ENCODE measurements at places on chromosomes 12 and 14.

DNA sequence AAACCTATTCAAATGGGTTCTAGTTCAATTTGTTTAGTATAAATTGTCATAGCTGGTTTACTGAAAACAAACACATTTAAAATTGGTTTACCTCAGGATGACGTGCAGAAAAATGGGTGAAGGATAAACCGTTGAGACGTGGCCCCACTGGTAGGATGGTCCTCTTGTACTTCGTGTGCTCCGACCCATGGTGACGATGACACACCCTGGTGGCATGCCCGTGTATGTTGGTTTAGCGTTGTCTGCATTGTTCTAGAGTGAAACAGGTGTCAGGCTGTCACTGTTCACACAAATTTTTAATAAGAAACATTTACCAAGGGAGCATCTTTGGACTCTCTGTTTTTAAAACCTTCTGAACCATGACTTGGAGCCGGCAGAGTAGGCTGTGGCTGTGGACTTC, 8.3 kb downstream of the CALM1 start:
- no peak for DNase-seq

GRCh38 chr12:26786865-26787514, 46.0 kb downstream of the ITPR2 start:
- DNase-seq: no peak

- no peak for DNase-seq
Observed at GRCh38 chr14:90193925-90194324, 62.4 kb upstream of the PSMC1 start.

DNA sequence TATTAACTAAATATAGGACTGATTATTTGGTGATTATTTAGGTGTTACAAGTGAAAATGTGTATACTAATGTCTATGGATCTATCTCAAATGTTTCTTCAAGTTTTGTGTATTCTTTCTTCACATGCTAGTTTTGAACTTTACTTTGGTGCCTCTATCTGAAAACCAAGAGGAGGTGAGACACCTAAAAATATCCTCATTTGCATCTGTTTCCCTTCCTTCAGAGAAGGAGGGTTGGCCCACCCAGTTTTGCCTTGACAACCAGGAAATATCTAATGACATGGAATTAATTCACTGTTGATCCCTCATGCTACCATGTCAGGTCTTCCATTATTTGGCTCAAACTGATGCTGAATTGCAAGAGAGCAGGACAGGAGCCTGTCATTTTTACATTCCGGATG, 500.4 kb downstream of the NELL2 start:
- DNase-seq: no peak

- DNase-seq: no peak
Observed at GRCh38 chr14:64788706-64789105, 84.5 kb downstream of the PLEKHG3 start.

- no peak for DNase-seq
Observed at GRCh38 chr12:48054955-48055821, 50.7 kb downstream of the SENP1 start.

GRCh38 chr14:23530375-23531055, 21.1 kb downstream of the ZFHX2 start:
- DNase-seq: no peak

GRCh38 chr14:45070215-45070614, 13.7 kb upstream of the PRPF39 start:
- no peak for DNase-seq

DNA sequence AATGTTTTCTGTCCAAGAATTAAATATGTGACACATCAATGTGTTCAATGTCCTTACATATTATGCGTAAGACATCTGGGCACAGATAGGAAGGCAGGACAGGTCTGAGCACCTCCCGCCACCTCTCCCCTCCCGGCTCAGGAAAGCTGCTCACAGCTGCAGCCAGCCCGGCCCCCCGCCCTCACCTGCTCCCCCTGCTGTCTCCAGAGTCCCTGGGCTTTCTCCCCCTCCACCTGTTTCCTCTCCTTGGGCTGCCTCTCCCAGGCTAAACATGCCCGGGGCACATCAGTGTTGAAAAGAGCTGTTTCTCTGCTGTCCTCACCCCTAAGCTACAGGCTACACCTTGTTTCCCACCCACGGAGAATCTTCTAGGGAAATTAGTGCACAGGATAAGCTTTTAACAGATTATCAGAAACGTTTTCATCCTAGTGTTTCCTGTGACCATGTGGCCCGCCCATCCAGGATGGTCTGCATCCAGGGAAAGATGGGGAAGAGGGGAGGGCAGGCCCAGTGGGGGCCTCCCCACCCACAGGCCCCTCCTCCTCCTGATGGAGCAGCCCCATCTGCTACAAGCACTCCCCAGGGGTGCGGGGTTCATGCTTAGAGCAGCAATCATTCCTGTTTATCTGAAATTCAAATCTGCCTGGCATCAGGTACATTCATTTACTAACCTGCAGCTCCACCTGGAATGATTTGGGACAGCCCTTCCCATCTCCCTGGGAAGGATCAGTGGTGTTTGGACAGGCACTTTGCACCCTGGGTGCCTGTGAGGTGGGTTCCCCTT, 273.8 kb upstream of the SFSWAP start:
- no peak for DNase-seq

DNA sequence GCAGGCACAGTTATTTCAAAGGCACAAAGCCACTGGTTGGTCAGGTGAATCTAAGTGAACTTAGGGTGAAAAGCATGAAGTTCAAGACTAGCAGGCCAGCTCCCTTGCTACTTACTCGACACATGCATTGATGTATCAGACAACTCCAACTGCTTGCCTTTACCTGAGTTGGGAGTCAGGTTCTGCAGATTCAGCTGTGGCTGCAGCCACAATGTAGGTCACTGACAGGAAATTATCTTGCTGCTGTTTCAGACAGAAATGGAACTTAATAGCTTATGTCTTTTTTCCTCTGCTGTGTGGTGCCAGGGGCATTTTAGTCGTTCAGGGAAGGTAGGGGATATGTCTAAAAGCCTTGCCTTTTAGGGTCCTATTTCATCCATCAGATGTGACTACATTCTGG, 125.6 kb upstream of the RPH3A start:
- no peak for DNase-seq
